Hepatocyte (in vitro differentiated cells): ENCODE measurements at places on chromosomes 1 and 21.

DNA sequence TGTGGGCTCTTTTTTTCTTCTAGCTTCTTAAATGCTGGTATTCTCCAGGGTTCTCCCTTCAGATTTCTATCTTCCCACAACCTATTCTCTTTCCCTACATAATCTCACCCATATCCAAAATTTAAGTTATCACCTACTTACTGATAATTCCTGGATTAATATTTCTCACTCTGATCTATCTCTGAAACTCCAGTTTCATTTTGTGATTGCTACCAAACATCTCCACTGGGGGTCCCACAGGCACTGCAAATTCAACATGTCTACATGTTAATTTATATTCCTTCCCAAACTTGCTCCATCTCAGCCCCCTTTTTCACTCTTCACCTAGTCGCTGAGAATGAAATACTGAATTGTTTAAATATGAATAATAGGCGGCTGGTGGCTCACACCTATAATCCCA, 9.9 kb upstream of the C1orf141 start:
- no peak for DNase-seq

DNA sequence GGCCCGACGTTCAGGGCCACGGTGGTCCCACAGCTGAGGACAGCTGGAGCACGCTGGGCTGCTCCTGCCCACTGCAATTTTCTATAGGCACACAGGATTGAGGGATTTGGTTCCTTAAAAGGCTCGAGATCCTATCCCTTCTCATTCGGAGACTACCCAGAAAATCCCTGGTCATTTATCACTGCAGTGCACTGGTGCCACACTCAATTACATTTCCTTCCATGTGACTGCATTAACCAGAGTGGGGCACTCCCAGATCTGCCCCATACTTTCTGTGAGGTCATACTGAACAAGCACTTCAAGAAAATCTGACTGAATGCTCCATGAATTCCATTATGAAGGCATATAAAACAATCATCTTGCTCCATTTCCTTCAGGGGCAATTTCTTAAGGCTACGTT, 49.8 kb upstream of the KCNE1 start:
- no peak for DNase-seq

DNA sequence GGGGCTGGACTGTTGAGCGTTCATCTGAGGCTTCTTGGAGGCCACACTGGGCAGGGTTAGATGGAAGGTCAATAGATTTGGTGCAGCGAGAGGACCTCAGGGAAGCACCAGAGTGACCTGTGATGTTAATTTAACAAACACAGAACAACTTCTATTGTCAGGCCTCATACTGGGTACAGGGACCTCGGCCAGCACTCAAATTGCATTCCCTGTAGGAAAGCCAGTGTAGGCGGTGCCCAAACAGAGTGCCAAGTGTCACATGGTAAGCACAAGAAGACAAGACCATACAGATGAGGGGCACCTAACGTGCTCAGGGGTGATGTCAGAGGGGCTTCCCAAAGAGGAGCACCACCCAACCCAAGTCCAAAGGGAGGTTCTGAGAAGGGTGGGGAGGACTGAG, 1.3 kb downstream of the TMEM269 start:
- DNase-seq: no peak

DNA sequence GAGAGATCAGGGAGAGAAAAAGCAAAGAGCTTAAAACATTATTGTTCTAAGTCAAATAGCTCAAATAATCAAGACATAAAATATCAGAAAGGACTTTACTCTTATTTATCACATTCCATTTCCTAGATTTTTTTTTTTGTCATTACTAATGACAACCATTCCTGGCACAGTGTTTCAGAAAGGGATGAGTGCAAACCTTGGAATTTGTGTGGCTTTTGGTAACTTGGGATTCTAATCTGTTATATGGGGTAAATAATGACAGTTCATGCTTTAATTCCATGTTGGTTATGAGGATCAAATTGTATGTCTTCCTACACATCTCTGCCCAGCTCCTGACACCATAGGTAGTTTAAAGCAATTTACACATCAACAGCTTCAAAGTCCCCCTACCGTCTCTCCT, 358.4 kb upstream of the ADGRL4 start:
- DNase-seq: no peak

DNA sequence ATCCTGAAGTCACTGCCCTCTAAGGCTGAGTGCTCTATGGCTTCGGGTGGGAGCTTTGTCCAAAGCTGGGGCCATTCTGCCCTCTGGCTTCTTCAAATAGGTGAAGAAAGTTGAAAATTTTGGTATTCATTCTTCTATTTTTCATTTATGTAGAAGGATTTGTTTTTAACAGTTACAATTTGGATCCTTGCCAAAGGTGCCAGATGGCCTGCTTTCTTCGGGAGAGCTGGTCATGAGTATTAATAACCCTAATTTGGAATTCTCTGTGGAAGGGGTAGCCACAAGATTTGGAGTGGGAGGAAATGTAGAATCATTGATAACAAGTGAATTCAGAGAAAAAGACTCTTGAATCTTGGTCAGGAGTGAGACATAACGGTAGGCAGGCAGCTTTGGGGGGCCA, 370.4 kb upstream of the ST6GALNAC5 start:
- no peak for DNase-seq
